ENCODE measurements at places on chromosomes 5 and 9.

DNA sequence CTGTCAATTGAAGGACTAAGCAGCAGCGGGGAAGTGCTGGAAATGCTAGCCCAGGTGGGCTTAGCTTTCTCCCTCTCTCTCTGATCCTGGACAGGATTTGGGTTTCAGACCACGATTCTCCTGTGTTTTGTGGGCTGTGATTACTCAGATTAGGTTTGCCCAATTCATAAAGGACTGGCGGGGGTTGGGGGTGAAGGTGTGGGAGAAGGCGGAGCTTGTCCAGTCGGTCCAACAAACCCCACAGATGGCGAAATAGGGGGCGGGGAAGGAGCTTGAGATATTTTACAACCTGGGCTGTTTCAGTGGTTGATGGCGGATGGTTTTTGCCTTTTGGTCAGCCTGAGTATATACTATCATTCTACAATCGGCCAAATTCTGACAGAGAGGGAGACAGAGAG lies 35.2 kb downstream of the PCDHAC2 start:
- DNase-seq: no peak

GRCh38 chr5:132474881-132475496 lies 15.6 kb downstream of the IRF1 start:
- DNase-seq: no peak

GRCh38 chr5:34621277-34622097 lies 34.6 kb upstream of the RAI14 start:
- DNase-seq: no peak

DNA sequence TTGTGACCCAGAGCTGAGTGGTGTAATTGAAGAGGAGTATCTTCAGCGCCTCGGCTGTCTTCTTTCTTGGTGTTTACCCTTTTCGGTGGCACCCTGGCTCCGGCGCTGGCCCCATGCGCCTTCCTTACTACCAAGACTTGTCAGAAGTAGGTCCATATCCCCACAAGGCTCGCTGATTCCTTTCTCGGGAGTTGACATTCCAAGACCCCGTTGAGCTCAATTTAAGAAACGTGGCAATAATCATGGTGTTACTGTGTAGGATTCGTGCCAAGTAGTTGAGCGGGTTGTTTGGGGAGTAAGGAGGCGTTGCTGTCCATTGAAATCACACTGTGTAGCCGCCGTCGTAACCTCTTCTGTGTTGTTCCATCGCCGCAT lies 795 bp downstream of the NDUFAF2 start:
- peak; percentile 58 for DNase-seq

DNA sequence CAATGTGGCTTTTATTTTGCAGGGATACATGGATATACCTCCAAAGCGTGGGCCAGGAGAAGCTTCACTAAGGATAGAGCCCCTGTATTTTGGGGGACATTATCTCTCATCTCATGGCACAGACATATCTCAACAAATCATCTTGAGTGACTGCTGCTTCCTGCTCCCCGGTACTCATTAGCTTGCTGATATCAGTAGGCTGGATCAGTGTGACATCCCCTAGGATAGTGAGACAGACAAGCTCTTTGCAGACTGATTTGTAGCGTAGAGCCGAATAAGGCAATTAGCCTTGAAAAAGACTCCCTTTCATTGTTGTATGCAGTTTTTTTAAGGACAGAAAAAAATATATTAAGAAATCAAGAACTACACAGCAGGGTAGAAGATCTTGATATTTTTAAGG lies 237.7 kb upstream of the CDH9 start:
- no peak for DNase-seq

GRCh38 chr9:105930011-105930627 lies 235.8 kb downstream of the TMEM38B start:
- no peak for DNase-seq

GRCh38 chr9:118017607-118018122 lies 313.5 kb downstream of the TLR4 start:
- no peak for DNase-seq

DNA sequence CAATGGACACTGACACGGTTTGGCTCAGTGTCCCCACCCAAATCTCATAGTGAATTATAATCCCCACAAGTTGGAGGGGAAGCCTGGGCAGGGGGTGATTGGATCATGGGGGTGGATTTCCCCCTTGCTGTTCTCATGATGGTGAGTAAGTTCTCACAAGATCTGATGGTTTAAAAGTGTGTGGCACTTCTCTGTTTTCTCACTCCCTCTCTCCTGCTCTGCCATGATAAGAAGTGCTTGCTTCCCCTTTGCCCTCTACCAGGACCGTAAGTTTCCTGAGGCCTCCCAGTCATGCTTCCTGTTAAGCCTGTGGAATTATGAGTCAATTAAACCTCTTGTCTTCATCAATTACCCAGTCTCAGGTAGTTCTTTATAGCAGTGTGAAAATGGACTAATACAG lies 115.8 kb upstream of the KIF2A start:
- no peak for DNase-seq
